Myocyte (in vitro differentiated cells): ENCODE measurements at places on chromosomes 3 and 15. TPM values are rescaled to one million over a fixed set of nuclear protein-coding genes. Genes with fewer than 3 reads are reported as not detected.

The GNAT1 gene
- 1.9 and 4.4 TPM in 2 replicates for total RNA-seq

The NR2E3 gene
- not detected in 2 replicates for total RNA-seq

The CIB2 gene
- total RNA-seq = 1.6 and 2.9 TPM in 2 replicates

The GOLGA8K gene
- not detected in 2 replicates for total RNA-seq

The SPESP1 gene
- 9.4 and 13.8 TPM in 2 replicates for total RNA-seq

The ADAMTS7 gene
- 31.9 and 36.4 TPM in 2 replicates for total RNA-seq

The DPPA2 gene
- total RNA-seq = not detected in 2 replicates

The CSPG5 gene
- 0.45 and 1.0 TPM in 2 replicates for total RNA-seq

The TMEM42 gene
- total RNA-seq = 12.0 and 16.3 TPM in 2 replicates

The FMN1 gene
- 20.8 and 26.6 TPM in 2 replicates for total RNA-seq

The AGBL1 gene
- total RNA-seq = 0.21 and 3.3 TPM in 2 replicates

The CSTA gene
- total RNA-seq = 0.37 TPM in 1 of 2 replicates, not detected in the other

The TICRR gene
- 0.05 and 0.19 TPM in 2 replicates for total RNA-seq

The OXSR1 gene
- total RNA-seq = 49.8 and 57.5 TPM in 2 replicates

The RETNLB gene
- total RNA-seq = not detected in 2 replicates

The FBXW12 gene
- 0.21 TPM in 1 of 2 replicates, not detected in the other for total RNA-seq

The PPP1R2 gene
- 39.9 and 82.2 TPM in 2 replicates for total RNA-seq

DNA sequence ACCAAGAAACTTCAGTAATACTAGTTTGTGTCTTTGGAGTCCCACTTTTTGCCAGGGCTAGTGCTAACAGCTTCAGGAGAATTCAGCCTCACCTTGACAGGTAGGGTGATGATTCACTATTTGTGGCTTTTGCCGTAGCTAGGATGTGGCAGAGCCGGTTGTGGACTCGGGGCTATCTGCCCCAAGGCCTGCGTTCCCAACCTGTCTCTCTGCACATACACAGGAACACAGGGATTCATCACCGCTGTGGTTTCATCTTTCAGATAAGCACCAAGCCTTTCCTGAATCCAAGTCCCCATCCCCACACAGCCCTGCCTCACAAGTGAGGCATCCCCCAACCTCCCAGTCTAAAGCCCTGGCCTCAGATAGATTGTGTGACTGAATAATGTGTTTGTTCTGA is 45.2 kb upstream of the POLG start:
- DNase-seq = no peak

- no peak for DNase-seq
Observed at GRCh38 chr3:115248274-115248673, 101.2 kb upstream of the ZBTB20 start.

DNA sequence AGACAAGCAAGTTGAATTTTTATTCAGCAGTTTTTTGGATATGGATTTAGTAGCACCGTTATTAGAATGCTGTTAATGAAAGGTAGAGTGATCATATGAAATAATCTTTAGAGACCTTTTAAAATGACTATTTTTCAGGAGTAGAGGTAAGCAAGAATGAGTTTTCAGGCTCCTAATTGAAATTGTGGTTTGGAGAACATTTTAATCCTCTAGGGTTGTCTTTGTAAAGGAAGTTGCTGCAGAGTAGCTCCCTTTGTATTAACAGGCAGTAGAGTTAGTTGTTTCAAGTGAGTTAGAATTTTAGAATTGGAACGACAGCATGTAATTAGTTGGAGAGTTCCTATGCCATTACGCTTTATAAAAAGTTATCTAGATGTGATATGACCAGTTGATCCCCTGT is 27.2 kb upstream of the EDEM1 start:
- no peak for DNase-seq

- peak; percentile 71 for DNase-seq
Observed at GRCh38 chr15:72735111-72735510, 48.4 kb downstream of the ADPGK start.

GRCh38 chr3:114122027-114122709 is 56.7 kb downstream of the DRD3 start:
- no peak for DNase-seq

DNA sequence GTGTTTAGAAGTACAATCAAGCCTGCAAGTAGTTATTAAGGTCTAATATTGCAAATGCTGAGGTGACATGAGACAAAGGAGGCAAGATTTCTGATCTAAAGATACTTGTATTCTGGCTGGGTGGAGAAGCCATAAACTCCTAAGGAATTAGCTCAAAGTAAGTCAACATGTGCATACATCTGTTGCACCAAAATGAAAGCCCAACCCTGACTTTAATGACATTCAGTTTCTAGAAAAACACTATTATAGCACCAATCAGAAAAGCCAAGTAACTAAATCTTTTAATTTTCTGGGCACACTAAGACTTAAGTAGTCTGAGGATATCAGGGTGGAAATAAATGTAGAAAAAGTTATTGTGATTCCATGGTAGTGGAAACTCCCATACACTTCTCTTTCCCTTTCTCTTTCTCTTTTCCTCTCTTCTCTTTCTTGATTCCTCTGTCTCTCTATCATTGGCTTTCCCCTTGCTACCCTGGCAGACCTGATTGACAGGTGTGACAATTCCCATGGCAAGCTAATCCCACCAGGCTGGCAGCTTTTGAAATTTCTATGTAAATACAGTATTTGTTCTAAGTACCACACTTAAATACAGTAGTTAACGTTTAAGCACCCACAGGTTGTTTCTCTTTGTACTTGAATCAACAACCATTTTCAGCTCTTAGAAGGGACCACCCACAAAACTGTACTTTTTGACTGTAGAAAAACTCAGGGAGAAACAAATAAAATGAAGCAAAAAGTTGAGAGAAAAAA is 528.4 kb upstream of the SEMA6D start:
- no peak for DNase-seq

GRCh38 chr3:64002233-64002632 is 21.1 kb downstream of the PSMD6 start:
- DNase-seq = no peak

DNA sequence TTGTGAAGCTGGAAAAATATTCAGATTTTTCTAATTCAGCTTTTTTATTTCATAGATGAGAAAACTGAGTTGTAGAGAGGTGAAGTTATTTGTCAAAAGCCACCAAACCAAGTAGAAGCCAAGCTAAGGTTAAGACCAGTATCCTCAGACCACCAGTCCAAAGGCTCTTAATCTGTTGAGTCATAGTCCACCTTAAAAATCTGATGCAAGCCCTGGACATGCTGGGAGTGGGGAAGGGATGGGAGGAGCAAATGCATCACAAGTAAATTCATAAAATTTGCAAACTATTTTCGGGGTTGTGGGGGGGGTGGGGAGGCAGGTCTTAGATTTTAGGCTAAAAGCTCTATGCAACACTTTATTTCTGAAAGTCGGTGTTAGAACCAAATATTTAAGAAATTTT is 307.7 kb upstream of the SEMA6D start:
- no peak for DNase-seq

GRCh38 chr3:171101982-171102641 is 75.6 kb upstream of the SLC2A2 start:
- peak; percentile 21 for DNase-seq

GRCh38 chr3:49131576-49131975 is 1.3 kb downstream of the LAMB2 start:
- DNase-seq = no peak

GRCh38 chr15:58506783-58507668 is 75.2 kb downstream of the LIPC start:
- peak; percentile 36 for DNase-seq

- peak; percentile 23 for DNase-seq
Observed at GRCh38 chr3:127208483-127209100, 15.7 kb downstream of the PRR23E start.

- DNase-seq = peak; percentile 22
Observed at GRCh38 chr15:64749999-64750657, 25.3 kb downstream of the RBPMS2 start.

GRCh38 chr3:43867436-43868072 is 176.8 kb downstream of the ABHD5 start:
- peak; percentile 38 for DNase-seq

DNA sequence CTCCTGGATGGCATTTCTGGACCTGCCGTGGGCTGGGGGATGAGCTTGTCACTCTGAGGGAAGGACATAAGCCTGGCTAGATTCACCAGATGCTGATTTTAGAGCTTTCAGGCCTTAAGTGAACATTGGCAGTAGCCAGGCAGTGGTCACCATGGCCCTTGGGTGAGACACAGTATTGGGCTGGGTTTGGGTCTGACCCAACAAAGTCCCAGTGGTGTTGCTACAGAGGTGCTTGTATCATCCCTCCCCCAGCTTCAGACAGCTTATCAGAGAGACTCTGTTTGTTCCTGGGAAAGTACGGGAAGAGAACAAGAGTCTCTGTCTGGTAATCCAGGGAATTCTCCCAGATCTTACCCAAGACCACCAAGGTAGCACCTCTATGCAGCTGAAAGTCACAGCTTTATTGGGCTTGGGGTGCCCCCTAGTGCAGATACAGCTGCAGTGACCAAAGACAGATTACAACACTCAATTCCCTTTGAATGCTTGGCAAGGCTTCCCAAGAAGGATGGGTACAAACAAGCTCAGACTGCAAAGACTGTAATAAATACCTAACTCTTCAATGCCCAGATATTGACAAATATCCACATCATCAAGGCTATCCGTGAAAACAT is 9.8 kb upstream of the RUVBL1 start:
- peak; percentile 27 for DNase-seq

DNA sequence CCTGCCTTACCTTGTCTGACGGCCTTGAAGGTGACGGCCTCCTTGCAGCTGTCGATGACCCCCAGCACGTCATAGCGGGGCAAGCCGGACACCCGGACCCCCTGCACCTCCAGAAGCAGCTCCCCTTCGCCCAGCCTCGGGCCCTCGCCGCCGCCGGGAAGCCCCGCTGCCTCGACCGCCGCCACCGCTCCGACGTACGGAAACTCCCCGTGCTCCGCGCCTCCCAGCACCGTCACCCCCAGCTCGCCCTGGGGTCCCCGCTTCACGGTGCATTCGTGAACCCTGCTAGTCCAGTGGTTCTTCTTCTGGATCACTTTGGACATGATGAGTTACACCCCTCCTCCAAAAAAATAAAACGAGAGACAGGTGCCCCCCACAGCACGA is 740 bp downstream of the MAGI1 start:
- no peak for DNase-seq

- DNase-seq = no peak
Observed at GRCh38 chr3:139654637-139655365, 23.0 kb downstream of the NMNAT3 start.

- DNase-seq = no peak
Observed at GRCh38 chr3:38009807-38010591, 19.4 kb downstream of the VILL start.

- peak; percentile 40 for DNase-seq
Observed at GRCh38 chr3:89042236-89042835, 65.1 kb upstream of the EPHA3 start.

GRCh38 chr3:42868841-42869240 is 6.8 kb downstream of the CYP8B1 start:
- no peak for DNase-seq

DNA sequence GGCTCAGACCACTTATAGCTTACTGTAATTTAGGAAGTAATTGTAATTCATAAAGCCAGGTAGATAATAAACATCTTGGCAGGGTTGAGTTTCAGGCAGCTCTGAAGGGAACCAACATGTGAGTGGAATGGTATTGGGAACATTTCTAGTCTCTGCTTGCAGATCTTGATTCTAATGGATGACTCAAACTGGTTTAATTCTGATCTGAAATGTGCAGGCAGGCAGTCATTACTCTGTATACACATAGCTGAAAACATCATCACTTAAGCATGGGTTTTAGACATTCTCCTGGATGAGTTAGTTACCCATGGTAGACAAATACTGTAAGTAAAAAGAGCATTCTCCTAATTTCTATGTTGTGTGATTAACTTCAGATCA is 317.0 kb upstream of the TPRG1 start:
- DNase-seq = no peak

DNA sequence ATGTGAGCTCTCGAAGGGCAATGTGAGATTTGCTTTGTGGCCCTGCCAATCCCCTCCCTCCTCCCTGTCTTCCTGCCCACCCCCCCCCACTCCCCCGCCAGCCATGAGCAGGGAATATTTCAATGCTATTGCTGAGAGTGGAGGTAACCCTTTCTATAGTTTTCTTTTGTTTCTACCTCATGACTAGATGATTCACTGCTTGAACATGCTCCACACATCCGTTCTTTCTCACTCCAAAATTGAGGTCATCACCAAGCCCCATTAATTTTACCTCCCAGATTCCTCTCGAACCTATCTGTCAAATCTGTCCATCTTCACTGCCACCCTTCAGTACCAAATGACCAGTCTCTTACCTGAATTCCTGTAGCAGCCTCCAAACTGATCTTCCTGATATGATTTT is 12.2 kb downstream of the ZNF774 start:
- DNase-seq = no peak

DNA sequence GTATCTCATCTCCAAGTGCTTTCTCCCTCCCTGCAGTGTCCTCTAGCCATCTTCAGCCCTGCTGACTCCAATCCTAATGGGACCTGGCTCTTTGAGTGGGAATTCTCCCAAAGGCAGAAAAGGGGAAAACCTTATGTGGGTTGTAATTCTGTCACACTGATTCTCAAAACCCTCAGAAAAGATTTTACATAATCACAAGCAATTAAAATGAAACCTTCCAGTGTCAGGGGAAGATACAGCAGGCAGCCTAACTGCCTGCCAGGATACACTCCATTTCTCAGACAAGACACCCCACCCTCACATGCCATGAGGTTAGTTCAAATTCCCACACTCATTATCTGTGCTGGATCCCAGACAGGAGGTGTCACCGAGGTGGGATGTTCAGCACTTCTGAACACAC is 121.4 kb downstream of the RFTN1 start:
- no peak for DNase-seq

DNA sequence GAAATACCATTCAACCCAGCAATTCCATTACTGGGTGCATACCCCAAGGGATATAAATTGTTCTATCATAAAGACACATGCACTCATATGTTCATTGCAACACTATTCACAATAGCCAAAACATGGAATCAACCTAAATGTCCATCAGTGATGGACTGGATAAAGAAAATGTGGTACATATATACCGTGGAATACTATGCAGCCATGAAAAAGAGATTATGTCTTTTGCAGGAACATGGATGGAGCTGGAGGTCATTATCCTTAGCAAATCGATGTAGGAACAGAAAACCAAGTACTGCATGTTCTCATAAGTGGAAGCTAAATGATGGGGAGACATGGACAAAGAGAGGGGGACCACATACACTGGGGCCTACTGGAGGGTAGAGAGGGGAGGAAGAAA is 5.5 kb upstream of the MYRIP start:
- no peak for DNase-seq

DNA sequence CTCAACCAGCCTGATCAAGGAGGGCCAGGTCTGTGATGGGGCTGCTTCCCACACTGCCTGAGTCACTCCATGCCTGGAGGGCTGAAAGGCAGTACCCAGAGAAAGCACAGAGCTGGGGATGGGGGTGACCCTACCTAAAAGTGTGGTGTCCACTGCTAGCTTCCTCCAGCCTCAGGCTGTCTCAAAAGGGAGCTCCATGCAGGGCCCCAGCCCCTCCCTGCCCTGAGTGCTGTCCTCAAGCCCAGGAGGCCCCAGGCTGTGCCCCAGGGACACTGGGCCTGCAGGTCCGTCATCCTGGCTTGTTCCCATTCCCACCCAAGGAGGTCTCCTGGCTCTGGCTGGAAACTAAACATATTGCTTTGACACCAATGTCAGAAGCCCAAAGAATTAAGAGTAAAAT is 56.8 kb downstream of the ZNF445 start:
- no peak for DNase-seq

- DNase-seq = no peak
Observed at GRCh38 chr3:187519428-187519890, 150.7 kb downstream of the SST start.
